Large intestine (tissue), 12 donors: ENCODE measurements at places on chromosomes 11 and 22.

DNA sequence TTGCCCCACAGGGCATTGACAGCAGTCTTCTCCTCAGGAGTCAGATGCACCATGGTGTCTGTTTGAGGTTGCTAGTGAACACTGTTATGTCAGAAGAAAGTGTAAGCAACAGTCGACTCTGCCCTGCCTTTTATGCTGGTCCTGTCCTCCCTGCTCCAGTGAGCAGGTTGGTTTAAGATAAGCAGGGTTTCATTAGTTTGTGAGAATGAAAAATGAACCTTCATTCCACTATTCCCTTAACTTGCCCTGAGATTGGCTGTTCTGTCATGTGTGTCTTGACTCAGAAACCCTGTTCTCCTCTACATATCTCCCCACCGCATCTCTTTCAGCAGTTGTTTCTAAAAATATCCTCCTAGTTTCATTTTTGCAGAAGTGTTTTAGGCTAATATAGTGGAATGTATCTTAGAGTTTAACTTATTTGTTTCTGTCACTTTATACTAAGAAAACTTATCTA is at the start of gene HBD:
TSS of gene HBD (minus strand) at position 103 of the 454 bp plus-strand sequence. CDS start at position 53, 50 bp downstream.
- H3K27ac ChIP-seq, result no peak within 1 kb of the TSS
- no peaks in the 10 kb centered on the region for H3K4me1 ChIP-seq
- H3K4me3 ChIP-seq, result no peak within 1 kb of the TSS
- H3K36me3 ChIP-seq, result no peaks in the 10 kb centered on the region
- no peaks in the 10 kb centered on the region for H3K27me3 ChIP-seq

DNA sequence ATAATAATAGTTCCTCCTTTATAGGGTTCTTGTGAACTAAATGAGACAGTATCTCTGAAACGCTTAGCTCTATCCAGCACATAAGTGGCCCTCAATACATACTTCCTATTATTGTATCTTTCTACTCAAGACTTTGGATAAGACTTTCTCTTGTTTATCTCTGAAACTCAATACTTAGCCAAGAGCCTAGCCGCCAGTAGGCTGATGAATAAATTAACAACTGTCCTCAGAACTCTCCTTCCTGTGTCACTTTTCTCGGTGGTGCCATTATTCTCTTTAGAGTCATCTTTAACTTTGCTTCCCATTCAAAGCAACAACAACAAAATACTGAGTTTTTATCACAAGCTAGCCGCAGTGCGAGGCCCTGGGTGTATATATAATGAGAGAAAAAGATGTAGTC is 86.9 kb downstream of the FAM83F start:
- H3K27me3 ChIP-seq, result no peaks in the 10 kb centered on the region
- no peaks in the 10 kb centered on the region for H3K36me3 ChIP-seq
- DNase-seq, result no peak

GRCh38 chr11:124108156-124108555 is 7.1 kb upstream of the VWA5A start:
- H3K4me1 ChIP-seq, result no peaks in the 10 kb centered on the region
- DNase-seq, result peak; percentile 15
- H3K27me3 ChIP-seq, result peaks cover 2% of the 10 kb centered on the region
- H3K27ac ChIP-seq, result no peak overlapping the region
- no peaks in the 10 kb centered on the region for H3K36me3 ChIP-seq
- H3K4me3 ChIP-seq, result no peak overlapping the region

DNA sequence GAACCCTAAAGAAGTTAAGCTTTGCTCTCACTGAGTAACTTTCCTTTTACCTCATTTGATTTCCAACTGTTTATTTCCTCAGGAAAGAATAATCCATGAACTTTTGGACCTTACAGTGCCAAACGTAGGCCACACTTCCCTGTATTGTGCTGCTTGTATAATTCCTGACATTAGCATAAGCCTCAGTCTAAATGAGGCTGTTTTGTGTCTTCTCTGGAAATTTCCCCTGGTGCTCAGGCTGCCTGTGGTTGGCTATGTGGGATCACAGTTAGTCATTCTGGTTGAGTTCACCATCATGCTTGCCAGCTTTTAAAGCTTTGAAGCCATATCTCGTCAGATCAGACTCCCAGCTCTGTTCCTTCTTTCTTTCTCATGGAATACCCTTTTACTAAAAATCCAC is 107.0 kb downstream of the FAM76B start:
- no peak overlapping the region for H3K4me3 ChIP-seq
- no peak overlapping the region for H3K27ac ChIP-seq
- no peaks in the 10 kb centered on the region for H3K4me1 ChIP-seq

- no peak for DNase-seq
- H3K4me1 ChIP-seq, result no peaks in the 10 kb centered on the region
- no peaks in the 10 kb centered on the region for H3K36me3 ChIP-seq
- H3K27me3 ChIP-seq, result peaks cover 2% of the 10 kb centered on the region
- no peak overlapping the region for H3K27ac ChIP-seq
- no peak overlapping the region for H3K4me3 ChIP-seq
These were observed 22.6 kb downstream of the MOV10L1 start for GRCh38 chr22:50112151-50113118.

- no peak overlapping the region for H3K27ac ChIP-seq
- H3K36me3 ChIP-seq, result no peaks in the 10 kb centered on the region
- H3K4me1 ChIP-seq, result no peaks in the 10 kb centered on the region
- H3K27me3 ChIP-seq, result no peaks in the 10 kb centered on the region
These were observed 164.0 kb upstream of the UBASH3B start for GRCh38 chr11:122491509-122491908.

GRCh38 chr11:44852159-44852747 is 98.4 kb downstream of the TP53I11 start:
- H3K36me3 ChIP-seq, result peaks cover 3% of the 10 kb centered on the region
- no peak for DNase-seq
- H3K27me3 ChIP-seq, result no peaks in the 10 kb centered on the region
- H3K4me3 ChIP-seq, result no peak overlapping the region

DNA sequence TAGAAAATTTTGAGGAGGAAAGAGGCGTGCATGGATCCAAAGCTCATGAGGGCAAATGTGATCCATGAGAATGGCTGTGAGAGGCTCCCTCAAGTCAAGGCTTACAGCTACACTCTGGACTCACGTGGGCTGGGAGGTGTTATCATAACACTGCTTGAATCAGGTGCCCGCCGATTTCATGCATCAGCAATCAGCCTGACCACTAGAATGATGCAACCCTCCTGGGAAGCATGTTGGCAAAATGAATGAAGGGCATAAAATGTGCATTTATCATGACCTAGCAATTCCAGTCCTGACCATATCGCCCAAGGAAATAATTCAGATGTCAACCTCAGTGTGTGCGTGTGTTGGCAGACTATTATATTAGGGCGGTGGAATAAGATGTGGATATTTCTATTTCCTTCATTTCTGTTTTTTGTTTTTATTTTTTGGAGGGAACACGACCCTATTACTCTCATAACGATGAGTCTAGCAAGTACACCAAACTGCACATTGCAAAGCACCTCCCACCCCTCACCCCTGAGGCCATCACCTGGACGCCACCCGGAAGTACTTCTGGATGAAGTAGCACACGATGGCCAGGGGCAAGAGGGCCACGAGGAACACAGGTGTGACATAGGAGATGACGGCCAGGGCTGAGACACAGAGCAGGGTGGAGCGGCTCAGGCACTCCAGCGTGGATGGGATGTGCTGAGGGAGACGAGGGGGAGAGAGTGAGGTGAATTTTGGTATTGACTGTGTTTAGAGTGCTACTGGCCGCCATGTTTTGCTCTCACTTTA is 15.7 kb upstream of the KCNJ11 start:
- DNase-seq, result peak; percentile 39
- no peak overlapping the region for H3K27ac ChIP-seq
- no peak overlapping the region for H3K4me3 ChIP-seq
- no peaks in the 10 kb centered on the region for H3K36me3 ChIP-seq
- H3K27me3 ChIP-seq, result no peaks in the 10 kb centered on the region
